Activated naive CD8-positive, alpha-beta T cell treated with anti-CD3 and anti-CD28 coated beads, Interleukin-2, amount 10 ng/mL, durations not matched to agents 7 days and 5 days (primary cell): ENCODE measurements at places on chromosomes 2 and 18. TPM values are rescaled to one million over a fixed set of nuclear protein-coding genes. Genes with fewer than 3 reads are reported as not detected.

WDR75 gene
- 55.5 TPM for total RNA-seq

SAP130 gene
- total RNA-seq: 41.4 TPM

GREB1 gene
- total RNA-seq: 0.28 TPM

XDH gene
- not detected for total RNA-seq

MEP1B gene
- not detected for total RNA-seq
